ENCODE measurements at places on chromosomes 12 and 14. TPM values are rescaled to one million over a fixed set of nuclear protein-coding genes. Genes with fewer than 3 reads are reported as not detected.

GRCh38 chr14:71290301-71290700 is 383.0 kb downstream of the PCNX1 start:
- no peak for DNase-seq
- no peaks in the 10 kb centered on the region for H3K36me3 ChIP-seq
- H3K27ac ChIP-seq, result no peak overlapping the region

DNA sequence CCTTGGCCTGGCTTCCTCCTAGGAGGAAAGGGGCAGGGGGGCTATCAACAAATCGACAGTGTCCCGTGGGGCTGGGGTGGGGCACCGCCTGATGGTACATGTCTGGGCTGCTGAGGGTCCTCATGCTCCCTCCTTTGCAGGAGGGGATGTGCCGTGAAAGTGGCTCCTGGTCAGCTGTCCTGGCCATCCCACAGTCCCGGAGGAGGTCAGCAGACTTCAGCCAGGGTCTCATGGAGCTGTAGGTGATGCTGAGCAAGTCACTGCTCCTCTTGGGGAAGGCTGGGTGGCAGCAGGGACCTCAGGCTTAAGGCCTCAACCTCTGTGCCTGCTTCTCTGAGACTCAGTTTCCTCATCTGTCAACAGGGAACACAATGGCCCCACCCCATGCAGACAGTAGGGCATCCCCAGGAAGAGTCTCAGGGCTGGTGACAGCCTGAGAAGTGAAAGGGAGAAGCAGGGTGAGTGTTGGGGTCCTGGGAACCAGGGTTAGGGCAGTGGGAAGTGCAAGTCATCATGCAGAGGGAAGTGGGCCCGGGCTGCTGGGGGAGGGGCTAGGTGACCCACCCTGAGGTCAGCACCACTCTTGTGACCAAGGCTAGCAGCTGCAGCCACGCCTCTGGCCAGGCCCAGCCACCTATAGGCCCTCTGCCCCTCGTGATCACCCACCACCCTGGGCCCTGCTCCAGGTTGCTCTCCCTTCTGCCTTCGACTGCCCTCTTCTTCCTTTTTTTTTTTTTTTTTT is 4.4 kb upstream of the TNFAIP2 start:
- H3K27ac ChIP-seq, result no peak overlapping the region
- no peak for DNase-seq
- H3K36me3 ChIP-seq, result no peaks in the 10 kb centered on the region
- H3K4me1 ChIP-seq, result peaks cover 25% of the 10 kb centered on the region

- no peaks in the 10 kb centered on the region for H3K36me3 ChIP-seq
- no peaks in the 10 kb centered on the region for H3K27me3 ChIP-seq
- H3K4me3 ChIP-seq, result peak overlapping the region; percentile 68
- DNase-seq, result no peak
- H3K27ac ChIP-seq, result no peak overlapping the region
- peaks cover 19% of the 10 kb centered on the region for H3K4me1 ChIP-seq
Observed at GRCh38 chr12:56153678-56154065, 1.3 kb downstream of the MYL6B start.

- peaks cover 31% of the 10 kb centered on the region for H3K27me3 ChIP-seq
- DNase-seq, result no peak
- H3K4me3 ChIP-seq, result no peak overlapping the region
- no peaks in the 10 kb centered on the region for H3K36me3 ChIP-seq
- peaks cover 7% of the 10 kb centered on the region for H3K4me1 ChIP-seq
Observed at GRCh38 chr12:106906715-106907114, 49.0 kb upstream of the TMEM263 start.

DNA sequence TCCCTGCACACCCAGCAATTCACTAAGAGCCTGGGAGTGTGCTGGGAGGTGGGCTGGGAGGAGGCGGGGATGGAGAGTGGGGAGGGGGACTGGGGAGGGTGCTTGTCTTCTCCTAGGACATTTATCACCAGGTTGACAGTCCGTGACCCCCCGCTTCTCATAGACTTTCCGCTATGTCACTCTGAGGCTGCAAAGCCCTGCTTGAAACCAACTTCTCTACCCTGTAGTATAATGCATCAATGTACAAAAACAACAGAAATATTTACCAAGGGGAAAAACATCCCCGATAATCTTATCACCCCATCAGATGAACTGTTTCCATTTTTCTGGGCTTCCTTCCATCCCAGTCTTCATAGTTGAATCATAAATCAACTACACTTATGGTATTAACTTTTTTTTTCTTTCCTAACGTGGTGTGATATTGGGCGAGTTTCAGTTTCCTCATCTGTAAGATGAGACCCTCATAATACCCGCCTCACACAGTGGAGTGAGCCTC is 28.6 kb upstream of the BATF start:
- DNase-seq, result no peak
- H3K4me3 ChIP-seq, result no peak overlapping the region
- H3K36me3 ChIP-seq, result no peaks in the 10 kb centered on the region
- no peaks in the 10 kb centered on the region for H3K4me1 ChIP-seq

GRCh38 chr14:63454863-63455622 is 88.1 kb downstream of the PPP2R5E start:
- no peaks in the 10 kb centered on the region for H3K27me3 ChIP-seq
- H3K4me1 ChIP-seq, result peaks cover 6% of the 10 kb centered on the region
- no peaks in the 10 kb centered on the region for H3K36me3 ChIP-seq
- DNase-seq, result no peak

- H3K36me3 ChIP-seq, result no peaks in the 10 kb centered on the region
- H3K27ac ChIP-seq, result no peak overlapping the region
- H3K4me3 ChIP-seq, result no peak overlapping the region
- no peaks in the 10 kb centered on the region for H3K27me3 ChIP-seq
- no peak for DNase-seq
Observed at GRCh38 chr14:89922031-89922907, 32.3 kb downstream of the EFCAB11 start.

GRCh38 chr14:101635749-101636560 is 74.7 kb downstream of the DIO3 start:
- H3K27ac ChIP-seq, result no peak overlapping the region
- H3K27me3 ChIP-seq, result peaks cover 6% of the 10 kb centered on the region
- DNase-seq, result no peak
- H3K4me3 ChIP-seq, result no peak overlapping the region

GRCh38 chr14:94738751-94739150 is 31.2 kb downstream of the GSC start:
- DNase-seq, result no peak
- no peak overlapping the region for H3K4me3 ChIP-seq
- H3K27me3 ChIP-seq, result no peaks in the 10 kb centered on the region
- H3K27ac ChIP-seq, result no peak overlapping the region

CD63 gene
- 305 TPM for total RNA-seq

TTC8 gene
- total RNA-seq, result 22.6 TPM

ART4 gene
- total RNA-seq, result not detected

TMEM119 gene
- total RNA-seq, result 0.97 TPM

REP15 gene
- 0.34 TPM for total RNA-seq

GPR135 gene
- total RNA-seq, result 3.1 TPM

Measured in neural progenitor cell (in vitro differentiated cells).